Midbrain (tissue), 1 donor: ENCODE measurements at places on chromosomes 2 and 18.

DNA sequence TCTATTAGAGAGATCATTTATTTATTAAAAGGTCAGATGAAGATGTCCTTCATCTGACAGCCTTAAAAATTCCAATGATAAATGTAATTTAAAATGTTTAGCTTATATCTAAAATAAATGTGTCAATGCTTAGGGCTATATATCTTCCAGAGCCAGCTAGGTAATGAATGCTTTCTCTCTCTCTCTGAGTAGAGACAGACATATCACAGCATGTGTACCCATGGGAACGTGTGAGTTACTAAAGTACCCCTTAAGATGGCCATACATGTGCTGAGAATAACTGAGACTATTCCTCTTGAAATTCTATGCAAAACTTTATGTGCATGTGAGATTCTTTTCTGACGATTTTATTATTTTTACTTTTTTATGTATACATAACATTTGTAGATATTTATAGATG is 420.9 kb upstream of the ST6GAL2 start:
- no peak for DNase-seq

DNA sequence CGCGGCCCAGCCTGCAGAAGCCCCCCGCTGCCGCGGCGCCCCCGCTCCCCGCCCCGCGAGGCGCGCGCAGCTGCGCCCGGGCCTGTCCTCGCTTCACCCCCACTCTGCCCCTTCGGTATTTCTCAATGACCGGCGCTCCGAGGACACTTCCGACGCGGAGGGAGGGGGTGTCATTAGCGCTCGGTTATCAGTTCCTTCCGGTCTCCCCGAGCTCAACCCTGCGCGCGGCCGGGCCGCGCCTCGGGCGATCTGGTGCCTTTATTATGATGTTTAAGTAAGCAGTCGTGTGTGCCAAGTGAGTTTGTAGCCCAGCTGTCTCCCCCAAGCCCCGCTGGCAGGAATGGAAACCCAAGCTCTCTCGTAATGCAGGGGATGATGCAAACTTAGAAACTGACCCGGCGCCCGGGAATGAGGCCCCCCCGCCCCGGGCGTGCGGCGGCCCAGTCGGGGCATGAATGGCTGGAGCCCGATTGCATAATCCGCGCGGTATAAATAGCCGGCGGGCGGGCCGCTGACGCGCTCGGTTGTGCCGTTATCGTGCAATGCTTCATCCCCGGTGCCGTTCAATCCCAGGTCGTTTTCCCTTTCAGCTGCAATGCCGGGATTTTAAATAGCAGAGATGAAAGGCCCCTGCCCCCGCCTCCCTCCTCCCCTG is 3.9 kb upstream of the SPRED2 start:
- peak; percentile 79 for DNase-seq

DNA sequence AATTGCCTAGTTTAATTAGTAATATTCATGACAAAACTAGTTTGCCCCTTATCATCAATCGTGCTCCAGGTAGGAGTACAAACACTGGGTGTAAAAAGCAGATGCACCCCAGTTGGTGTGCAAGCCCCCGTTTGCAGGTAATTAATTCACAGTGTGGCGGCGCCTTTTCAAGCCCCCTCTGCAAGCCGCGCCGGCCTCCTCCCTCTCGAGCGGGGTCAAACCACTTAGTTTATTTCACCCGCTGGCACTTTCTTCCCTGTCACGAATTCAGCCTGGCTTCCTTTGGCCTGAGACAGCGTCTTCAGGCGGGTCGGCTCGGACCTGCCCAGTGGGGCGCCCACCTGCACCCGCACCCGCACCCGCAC is 64.7 kb upstream of the MAPRE2 start:
- no peak for DNase-seq

GRCh38 chr2:151189125-151189524 is 72.5 kb downstream of the RBM43 start:
- DNase-seq = no peak

GRCh38 chr18:3251249-3251962 is 3.8 kb downstream of the MYL12A start:
- no peak for DNase-seq

DNA sequence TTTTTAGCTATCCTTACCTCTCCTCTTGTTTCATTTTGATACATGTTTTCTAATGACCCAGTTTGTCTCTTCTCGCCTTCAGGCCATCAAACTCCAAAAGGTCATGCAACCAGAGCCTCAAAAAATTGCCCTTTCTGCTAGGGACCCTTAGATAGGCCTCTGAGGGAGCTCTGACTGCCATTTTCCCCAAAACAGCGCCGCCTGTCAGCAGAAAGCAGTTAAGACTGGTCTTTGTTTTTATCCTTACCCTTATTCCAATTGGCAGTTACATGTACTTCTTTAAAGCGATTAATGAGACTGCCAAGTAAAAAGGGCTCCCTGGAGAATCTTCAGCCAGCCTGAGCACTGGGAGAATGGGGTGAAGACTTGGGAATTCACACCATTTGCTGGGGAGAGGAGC is 55.1 kb upstream of the RIT2 start:
- no peak for DNase-seq

- peak; percentile 79 for DNase-seq
Measured at GRCh38 chr2:6917071-6917760, at the start of gene RNF144A. Gene RNF144A, plus strand, starts transcription at chr2:6917412. Its CDS starts 79,515 bp downstream, at chr2:6996927.

DNA sequence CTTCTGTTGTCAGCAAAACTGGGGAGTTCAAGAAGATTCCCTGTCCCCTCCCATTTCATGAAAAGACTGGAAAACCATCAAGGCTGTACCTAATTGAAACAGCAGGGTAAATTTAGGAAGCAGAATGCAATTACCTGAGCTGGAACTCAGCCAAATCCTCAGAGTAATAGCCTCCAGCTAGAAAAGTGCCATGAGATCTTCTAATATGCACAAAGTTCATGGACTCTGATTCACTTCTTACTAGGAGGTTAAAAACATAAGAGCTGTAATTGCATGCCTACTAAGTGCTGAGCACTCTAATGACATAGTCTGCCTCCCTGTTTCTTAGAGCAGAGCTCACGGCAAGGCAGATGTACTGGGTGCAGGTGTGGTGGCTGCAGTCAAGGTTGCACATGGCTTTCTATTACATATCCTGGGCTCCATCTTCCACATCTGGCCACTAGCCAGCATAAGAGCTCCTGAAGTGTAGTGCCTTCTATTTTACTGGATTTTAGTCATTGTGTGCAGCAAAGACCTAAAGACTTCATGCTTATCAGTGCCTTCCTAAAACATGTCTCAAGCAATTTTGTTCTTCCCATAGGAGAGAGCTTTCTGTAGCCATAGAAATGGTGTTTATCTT is 341.7 kb downstream of the PTPRM start:
- DNase-seq = no peak

DNA sequence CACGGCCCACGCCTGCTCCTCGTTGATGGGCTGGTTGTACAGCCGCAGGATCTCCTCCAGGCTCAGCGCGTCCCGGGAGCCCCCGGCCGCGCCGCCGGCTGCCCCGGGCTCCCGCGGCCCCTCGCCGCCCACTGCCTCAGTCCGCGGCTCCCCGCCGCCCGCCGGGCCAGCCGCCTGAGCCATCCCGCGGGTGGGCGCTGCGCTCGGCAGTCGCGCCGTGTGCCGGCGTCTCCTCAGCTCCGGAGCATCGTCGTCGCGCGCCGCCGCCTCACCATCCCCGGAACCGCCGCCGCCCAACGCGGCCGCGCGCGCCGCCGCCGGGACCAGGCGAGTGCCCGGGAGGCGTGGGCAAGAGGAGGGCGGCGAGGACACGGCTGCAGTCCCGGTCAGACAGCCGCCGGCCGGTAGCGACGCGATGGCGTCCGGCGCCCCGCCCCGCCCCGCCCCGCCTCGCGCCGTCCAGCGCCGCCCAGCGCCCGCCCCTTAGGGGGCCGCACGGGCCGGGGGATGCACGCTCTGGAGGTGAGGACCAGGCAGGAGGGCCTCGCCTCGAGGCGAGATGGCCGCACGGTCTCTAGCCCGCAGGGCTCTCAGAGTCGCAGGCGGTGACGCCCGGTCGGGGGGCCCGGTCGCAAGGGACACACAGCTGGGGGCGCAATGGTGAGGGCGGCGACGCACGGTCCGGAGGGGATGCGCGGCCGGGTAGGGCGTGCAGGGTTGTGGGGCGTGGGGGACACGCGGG is at the start of gene SPIRE1:
TSS of gene SPIRE1 (minus strand) at position 424 of the 742 bp plus-strand sequence. CDS start at position 183, 241 bp downstream.
- peak; percentile 73 for DNase-seq

DNA sequence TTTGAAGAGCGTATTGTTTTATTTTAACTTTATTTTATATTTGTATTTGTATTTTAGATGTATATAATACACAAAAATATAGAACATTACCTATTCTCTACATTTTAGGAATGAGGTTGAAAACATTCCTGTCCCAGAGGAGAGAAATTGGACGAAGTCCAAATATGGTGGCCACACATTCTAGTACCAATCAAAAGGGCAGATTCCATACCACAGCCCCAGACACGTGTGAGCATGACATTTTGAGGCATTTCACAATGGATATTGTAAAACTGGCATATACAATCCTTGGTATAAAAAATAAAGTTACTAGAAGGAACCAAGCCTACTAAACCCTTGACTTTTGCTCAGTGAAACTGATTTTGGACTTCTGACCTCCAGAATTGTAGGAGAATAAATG is 50.6 kb downstream of the C2orf76 start:
- no peak for DNase-seq

DNA sequence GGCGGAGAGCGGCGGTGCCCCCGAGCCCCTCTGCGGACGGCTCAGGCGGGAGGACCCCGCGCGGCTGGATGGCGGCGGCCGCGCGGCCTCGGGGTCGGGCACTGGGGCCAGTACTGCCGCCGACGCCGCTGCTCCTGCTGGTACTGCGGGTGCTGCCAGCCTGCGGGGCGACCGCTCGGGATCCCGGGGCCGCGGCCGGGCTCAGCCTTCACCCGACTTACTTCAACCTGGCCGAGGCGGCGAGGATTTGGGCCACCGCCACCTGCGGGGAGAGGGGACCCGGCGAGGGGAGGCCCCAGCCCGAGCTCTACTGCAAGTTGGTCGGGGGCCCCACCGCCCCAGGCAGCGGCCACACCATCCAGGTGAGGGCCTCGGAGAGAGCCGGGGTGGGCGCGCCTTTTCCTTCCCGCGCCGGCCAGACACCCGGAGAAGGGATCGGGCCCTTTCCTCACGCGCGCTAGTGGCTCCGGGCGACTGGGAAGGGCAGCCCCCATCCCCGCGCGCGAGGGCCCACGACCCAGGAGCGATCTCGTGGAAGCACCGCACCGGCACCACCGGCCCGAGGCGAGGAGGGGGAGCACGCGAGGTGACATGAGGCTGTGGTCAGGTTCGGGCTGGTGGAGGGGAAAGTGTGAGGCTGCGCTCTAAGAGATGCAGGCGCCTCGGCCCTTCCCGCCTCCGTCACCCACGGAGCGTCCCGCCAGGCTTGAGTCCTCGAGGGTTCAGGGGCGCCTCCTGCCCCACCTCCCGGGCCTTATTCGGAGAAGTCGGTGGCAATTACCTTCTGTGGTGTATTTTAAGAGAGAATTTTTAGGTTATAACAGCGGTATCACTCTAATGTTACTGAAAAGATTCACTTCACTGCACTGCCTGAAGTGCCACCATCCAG is 607 bp downstream of the LAMA3 start:
- no peak for DNase-seq

DNA sequence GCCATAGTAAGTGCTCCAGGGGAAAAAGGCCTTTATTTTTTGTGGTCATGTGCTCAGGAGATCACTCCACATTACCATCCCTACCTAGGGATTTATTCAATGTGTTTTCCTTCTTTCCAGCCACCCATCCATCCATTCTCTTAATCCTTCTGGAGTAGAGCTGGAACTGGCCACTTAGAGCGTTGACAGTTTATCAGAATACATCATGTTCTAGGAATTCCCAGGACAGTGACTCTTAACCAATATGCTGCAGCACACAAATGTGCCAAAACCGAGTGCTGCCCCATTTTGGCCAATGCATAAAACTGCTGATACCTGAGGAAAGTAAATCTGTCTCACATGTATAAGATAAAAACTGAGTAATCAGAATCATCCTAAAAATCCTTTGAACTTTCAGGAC is 63.7 kb downstream of the FARSB start:
- DNase-seq = no peak

GRCh38 chr18:74446178-74446577 is 10.9 kb downstream of the DIPK1C start:
- DNase-seq = no peak

- DNase-seq = no peak
Measured at GRCh38 chr2:33210626-33211025, 263.9 kb downstream of the LTBP1 start.

GRCh38 chr2:68436270-68436669 is 30.8 kb downstream of the FBXO48 start:
- no peak for DNase-seq

DNA sequence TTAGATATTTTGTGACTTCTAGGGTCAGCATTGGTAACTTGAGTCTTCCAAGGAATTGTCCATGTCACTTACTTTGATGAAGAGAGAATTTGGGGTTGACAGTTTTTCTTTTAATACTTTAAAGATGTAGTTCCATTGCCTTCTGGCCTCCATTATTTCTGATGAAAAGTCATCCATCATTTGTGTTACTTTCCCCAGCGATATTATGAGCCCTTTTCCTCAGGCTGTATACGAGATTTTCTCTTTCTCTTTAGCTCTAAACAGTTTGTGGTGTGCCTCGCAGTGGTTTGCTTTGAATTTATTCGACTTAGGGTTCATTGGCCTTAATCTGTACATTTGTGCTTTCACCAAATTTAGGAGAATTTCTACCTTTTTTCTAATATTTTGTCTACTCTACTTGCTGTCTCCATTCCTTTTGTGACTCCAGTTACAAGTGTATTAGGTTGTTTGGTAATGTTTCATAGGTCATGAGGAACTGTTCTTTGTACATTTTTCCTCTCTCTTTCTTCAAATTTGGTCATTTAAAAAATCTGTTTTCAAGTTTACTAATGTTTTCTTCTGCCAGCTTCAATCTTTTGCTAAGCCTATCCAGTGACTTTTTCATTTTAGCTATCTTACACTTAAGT is 131.4 kb upstream of the OTOS start:
- DNase-seq = no peak

GRCh38 chr2:101307950-101308431 is 510 bp downstream of the RNF149 start:
- no peak for DNase-seq

- DNase-seq = no peak
Measured at GRCh38 chr2:99389946-99390345, 52.8 kb downstream of the EIF5B start.

GRCh38 chr2:223269386-223269785 is 217.4 kb downstream of the KCNE4 start:
- no peak for DNase-seq

DNA sequence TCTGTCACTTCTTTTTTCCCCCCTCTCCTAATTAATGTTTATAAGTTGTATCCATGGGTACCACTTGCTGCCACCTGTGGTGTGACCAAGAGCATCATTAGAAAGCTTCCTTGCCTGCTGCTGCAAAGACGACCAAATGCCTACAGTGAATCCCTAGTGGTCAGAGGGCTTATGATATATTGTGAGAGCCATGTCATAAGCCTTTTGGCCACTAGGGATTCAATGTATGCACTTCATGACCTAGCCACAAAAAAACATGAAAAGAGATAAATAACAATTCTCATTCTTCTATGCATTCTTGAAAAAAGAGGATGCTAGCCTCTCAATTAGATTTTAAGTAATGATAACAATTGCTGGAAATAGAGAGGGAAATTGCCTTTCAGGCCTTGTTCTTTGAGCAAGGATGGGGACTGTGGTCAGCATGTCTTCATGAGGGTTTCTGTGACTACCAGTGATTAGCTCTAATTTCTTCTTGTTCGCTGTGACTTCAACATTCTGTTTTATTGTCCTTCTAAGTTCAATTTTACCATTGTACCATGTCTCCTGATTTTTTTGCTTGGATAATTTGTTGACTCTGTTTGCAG is 435.3 kb downstream of the TGIF1 start:
- no peak for DNase-seq
